ENCODE measurements at places on chromosomes 1 and 21.

DNA sequence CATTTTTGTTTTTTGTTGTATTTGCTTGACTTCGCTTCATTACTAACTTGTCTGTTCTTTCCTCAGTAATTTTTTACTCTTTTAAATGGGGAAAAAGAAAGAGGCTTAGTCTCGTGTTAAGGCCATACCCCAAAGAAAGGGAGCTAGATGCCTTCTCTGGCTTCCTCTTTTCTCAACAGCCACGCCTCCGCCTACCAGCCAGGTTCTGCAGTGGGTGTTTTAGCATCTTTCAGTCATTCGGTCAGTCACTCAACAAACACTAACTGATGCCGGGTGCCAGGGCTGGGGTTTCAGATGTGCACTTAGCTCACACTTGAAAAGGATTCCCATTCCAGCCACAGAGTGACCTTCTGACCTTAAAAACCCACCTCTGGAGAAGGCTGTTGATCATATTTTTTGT, 46.3 kb upstream of the VAV3 start:
- DNase-seq: no peak

DNA sequence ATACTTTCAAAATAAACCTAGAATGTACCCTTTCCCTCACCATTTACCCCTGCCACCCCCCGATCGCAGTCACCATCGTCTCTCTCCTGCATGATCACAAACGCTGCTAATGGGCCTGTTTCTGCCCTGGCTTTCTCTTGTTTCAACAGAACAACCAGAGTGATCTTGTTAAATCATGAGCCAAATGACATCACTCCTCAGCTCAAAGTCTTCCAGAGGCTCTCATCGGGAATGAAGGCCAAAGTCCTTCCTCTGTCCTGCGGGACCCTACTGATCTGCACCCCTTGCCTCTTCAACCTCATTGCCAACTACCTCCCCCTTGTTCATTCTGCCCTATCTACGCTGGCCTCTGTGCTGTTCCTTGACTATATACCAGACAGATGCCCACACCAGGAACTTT, 39.4 kb upstream of the PTGFRN start:
- no peak for DNase-seq

DNA sequence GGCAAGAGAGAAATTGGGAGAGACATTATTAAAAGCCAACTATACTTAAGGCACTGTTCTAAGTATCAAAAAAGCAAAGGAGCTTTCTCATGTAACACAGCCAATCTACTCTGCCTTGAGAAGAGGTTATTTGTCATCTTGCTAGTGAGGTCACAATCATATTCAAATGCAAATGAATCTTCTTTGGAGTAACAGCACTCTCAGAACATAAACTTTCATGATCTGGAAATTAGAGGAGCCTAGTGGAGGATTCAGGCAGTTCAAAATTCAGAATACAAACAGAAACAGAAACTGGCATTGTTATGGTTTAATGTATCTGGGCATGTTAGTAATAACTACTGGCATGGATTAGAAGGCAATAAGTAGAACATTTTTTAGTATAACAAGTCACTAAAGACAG, 57.4 kb downstream of the ARID4B start:
- no peak for DNase-seq

DNA sequence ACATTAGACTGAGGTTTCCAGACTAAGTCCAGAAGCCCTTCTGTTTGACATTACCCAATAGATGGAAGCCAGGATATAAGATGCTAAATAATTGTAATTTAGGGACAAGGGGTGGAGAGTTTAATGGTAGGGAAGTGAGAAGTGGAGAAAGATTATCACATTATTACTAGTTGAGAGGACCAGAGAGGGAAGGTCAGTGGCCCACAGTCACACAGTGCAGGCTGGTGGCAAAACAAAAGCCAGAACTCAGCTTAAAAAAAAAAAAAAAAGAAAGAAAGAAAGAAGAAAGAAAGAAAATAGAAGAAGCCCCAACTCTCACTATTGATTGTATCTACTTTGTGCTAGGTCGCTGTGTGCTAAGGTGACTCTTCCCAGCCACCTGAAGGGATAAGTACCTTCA, 41.6 kb upstream of the WNT4 start:
- no peak for DNase-seq

DNA sequence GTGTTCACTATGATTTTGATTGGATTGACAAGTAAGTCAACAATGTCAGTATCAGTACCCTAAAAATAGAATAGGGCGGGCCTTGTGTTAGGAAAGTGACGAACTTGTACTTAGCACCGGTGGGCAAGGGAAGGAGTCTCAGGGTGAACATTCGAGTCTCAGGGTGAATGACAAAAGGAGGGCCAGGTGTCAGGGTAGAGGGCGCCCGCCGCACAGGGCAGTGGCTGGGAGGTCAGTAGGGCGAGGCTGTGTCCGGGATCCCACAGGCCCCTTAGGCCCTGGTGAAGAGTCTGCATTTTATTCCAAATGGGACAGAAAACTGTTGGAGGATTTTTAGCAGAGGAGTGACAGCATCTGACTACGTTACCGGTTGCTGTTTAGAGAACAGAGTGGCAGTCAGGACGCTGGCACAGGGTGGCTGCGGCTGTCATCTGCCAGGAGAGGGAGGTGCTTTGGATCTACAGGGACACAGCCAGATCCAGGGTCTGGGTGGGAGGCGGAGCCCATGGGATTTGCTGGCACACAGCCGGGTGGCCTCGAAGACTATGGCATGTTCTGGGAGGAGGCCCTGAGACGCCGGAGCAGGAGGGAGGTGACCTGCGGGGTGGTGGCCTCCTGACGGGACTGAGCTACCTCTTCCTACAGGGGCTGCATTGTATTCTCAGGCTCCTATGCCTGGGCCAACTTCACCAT, 11.0 kb downstream of the AGTRAP start:
- DNase-seq: no peak

DNA sequence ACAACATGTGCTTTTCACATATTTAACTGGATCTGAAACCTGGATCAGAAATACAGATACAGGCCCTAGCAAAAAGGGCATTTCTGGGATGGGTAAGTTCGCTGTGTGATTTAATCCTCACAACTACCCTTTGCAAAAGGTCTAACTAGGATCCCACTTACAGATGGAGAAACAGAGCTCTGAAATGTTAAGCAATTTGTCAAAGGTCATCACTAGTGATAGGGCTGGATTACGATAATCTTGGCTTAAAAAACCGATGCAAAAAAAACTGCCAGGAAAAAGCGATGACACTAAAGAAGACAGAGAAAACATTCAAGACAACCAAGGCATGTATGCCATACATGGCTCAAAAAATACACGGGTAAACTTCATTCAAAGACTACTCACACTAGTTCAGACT, 29.9 kb downstream of the AHCTF1 start:
- no peak for DNase-seq

GRCh38 chr1:32333251-32333963, 2.6 kb downstream of the MARCKSL1 start:
- no peak for DNase-seq

GRCh38 chr1:91684481-91685196, 184.0 kb downstream of the CDC7 start:
- no peak for DNase-seq

DNA sequence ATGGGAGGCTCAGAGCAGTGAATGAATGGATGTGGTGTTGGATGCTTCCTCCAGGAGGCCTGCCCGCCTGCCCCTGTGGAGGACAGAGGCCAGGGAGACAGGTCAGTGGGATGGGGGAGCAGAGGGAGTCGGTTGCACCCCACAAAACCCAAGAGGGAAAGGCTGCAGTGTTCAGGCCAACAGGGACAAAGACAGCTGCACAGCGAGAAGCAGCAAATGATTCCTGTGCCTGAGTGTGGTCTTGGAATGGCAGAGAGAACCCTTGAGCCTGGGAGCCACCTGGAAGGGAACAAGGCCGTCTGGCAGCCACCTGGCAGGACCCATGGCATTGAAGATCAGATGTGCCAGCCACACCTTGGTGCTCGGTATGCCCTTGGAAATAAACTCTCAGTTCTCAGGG, 8.1 kb downstream of the TFF3 start:
- DNase-seq: no peak

GRCh38 chr1:46131712-46132528, 509 bp downstream of the PIK3R3 start:
- DNase-seq: peak; percentile 39

GRCh38 chr1:18249631-18250030, 142.0 kb downstream of the IGSF21 start:
- no peak for DNase-seq
